ENCODE measurements at places on chromosomes 2 and 18. TPM values are rescaled to one million over a fixed set of nuclear protein-coding genes. Genes with fewer than 3 reads are reported as not detected.

EVA1A gene
- total RNA-seq: 0.94 TPM

PPIL3 gene
- total RNA-seq: 23.2 TPM

FOXI3 gene
- total RNA-seq: not detected

DYNAP gene
- not detected for total RNA-seq

RESP18 gene
- not detected for total RNA-seq

SERPINB3 gene
- not detected for total RNA-seq

HYCC2 gene
- total RNA-seq: 12.7 TPM

ABCG8 gene
- total RNA-seq: not detected

Measured in left ventricle myocardium superior (tissue), 1 donor.